ENCODE measurements at places on chromosomes 5 and 9. TPM values are rescaled to one million over a fixed set of nuclear protein-coding genes. Genes with fewer than 3 reads are reported as not detected.

RAD17 gene
- total RNA-seq, result 41.7 TPM

PCDHB3 gene
- total RNA-seq, result 0.92 TPM

BARHL1 gene
- total RNA-seq, result not detected

PCDHGB2 gene
- 5.3 TPM for total RNA-seq

GLDC gene
- 4.0 TPM for total RNA-seq

ZFP37 gene
- total RNA-seq, result 1.1 TPM

GALNT12 gene
- 3.3 TPM for total RNA-seq

GRM6 gene
- total RNA-seq, result not detected

CAMK4 gene
- total RNA-seq, result 0.39 TPM

TRPM3 gene
- total RNA-seq, result not detected

SNCB gene
- 0.77 TPM for total RNA-seq

PRDM9 gene
- not detected for total RNA-seq

- DNase-seq, result no peak
Observed at GRCh38 chr5:17148481-17148880, 69.0 kb upstream of the BASP1 start.

- no peak for DNase-seq
Observed at GRCh38 chr9:121289772-121290370, 21.9 kb downstream of the GSN start.

GRCh38 chr9:134618163-134618832 is 23.3 kb upstream of the COL5A1 start:
- no peak for DNase-seq

DNA sequence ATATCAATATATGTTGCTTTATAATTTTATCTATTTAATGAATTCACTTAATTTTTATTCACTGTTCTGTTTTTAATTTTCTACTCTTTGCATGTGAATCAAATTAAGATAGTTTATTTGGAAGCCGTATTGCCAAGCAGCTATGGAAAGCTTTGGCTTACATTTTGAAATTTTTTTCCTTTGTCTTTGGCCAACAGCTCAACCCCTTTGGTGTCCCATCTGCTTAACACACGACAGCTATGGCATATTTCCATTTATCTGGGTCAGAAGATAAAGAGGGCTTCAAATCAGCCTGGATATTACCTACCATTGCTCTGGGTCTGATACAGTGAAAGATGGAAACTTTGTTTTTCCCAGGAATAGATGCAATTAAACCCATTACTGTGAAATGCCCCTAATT is 201.0 kb downstream of the WDR70 start:
- DNase-seq, result no peak

- DNase-seq, result no peak
Observed at GRCh38 chr9:137277329-137278041, at the start of gene TOR4A. TOR4A (plus strand) TSS chr9:137277726; CDS start chr9:137278690, 964 bp downstream.

- DNase-seq, result no peak
Observed at GRCh38 chr9:74503219-74503618, 6.1 kb downstream of the RORB start.

GRCh38 chr5:174825587-174825986 is 101.2 kb downstream of the MSX2 start:
- no peak for DNase-seq

- DNase-seq, result peak; percentile 30
Observed at GRCh38 chr9:34646211-34647083, at the start of gene GALT. GALT (plus strand) TSS chr9:34646675; CDS start chr9:34646705, 30 bp downstream.

DNA sequence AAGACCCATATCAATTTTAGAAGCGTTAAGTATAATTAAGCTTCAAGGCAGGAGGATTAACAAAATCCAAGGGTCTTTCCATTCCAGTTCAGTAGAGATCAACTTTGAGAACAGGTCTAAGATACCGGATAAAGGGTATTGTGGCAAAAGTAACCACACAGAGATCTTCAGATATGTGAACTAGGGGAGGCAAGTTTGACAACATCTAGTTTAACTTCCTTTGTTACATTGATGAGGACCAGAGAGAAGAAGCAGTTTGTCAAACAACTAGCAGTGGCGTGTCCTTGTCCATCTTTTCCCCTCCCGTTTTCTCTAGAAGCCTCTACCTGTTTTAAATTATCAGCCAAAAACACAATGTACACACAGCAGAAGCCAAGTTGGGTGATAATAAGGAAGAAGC is 8.6 kb downstream of the SLC36A2 start:
- no peak for DNase-seq

GRCh38 chr9:88810826-88811225 is 180.4 kb upstream of the S1PR3 start:
- no peak for DNase-seq

GRCh38 chr9:89687188-89687587 is 82.4 kb downstream of the GADD45G start:
- DNase-seq, result no peak
